Cortex of kidney (tissue), 1 donor: ENCODE measurements at places on chromosomes 3 and 15.

- no peak for DNase-seq
These were observed 34.3 kb downstream of the RNU5B-1 start for GRCh38 chr15:65338823-65339222.

- DNase-seq: no peak
These were observed 35.9 kb upstream of the TMEM115 start for GRCh38 chr3:50395070-50395860.

GRCh38 chr3:69749461-69749860, 10.2 kb downstream of the MITF start:
- DNase-seq: no peak

DNA sequence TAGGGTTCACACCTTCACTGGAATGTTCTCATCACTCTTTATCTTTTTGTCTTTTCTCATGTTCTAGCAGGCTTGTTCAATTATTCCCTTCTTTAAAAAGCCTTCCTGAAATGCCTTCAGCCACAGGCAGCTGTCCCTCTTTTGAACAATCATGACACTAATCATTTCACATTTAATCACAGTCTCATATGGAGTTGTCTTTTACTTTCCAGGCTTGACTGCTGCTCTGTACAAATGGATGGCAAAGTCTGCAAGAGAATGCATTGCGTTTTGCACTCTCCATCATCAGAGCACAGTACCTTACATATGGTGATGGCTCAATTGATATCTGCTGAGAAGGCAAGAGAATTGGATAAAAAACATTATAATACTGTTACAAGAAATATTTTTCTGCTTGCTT, 529.8 kb downstream of the DIPK2A start:
- DNase-seq: no peak

DNA sequence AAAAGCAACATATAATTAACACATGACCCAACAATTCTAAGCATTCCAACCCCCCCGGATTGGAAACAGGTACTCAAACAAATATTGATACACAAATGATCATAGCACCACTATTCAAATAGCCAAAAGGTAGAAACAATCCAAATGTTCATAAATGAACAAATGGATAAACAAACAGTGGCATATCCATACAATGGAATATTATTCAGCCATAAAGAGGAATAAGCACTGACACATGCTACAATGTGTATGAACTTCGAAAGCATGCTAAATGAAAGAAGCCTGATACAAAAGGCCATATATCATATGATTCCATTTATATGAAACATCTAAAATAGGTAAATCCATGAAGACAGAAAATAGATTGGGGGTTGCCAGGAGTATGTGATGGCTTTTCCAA, 62.8 kb downstream of the XRN1 start:
- DNase-seq: no peak

DNA sequence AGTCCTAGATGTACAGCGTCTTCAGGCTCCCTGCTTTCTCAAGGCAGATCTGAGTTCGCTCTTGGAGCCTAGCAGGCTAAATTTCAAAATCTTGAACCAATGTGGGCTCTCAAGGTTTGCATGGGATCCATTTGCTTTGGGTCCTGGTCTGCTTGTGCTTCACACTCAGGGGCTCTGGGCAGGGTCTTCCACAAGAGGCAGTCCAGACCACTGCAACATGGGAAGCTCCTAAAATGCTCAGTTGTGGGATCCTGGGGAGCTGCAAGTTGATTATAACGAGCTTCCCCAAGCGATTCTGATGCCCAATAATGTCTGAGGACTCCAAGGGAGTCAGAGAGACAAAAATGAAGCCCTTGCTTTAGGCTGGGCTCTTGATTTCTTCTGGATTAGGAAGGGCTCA, 6.7 kb downstream of the NUTM1 start:
- no peak for DNase-seq

DNA sequence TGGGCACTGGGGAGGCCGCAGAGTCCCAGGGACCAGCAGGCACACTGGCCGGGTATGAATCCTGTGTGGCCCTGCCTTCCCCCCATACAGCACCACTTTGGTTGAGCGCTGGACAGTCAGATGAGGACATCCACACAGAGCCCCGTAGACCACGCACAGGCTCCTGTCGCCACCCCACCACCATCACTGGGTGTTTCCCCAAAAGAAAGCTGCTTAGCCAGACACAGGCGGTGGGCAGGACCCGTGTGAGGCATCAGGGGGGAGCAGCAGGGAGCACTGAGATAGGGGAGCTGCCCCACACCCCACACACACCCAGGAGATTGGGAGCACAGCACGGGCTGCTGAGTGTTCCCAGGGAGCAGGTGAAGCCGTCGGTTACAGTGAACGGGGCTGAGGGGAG, 42.4 kb upstream of the SLC41A3 start:
- no peak for DNase-seq

DNA sequence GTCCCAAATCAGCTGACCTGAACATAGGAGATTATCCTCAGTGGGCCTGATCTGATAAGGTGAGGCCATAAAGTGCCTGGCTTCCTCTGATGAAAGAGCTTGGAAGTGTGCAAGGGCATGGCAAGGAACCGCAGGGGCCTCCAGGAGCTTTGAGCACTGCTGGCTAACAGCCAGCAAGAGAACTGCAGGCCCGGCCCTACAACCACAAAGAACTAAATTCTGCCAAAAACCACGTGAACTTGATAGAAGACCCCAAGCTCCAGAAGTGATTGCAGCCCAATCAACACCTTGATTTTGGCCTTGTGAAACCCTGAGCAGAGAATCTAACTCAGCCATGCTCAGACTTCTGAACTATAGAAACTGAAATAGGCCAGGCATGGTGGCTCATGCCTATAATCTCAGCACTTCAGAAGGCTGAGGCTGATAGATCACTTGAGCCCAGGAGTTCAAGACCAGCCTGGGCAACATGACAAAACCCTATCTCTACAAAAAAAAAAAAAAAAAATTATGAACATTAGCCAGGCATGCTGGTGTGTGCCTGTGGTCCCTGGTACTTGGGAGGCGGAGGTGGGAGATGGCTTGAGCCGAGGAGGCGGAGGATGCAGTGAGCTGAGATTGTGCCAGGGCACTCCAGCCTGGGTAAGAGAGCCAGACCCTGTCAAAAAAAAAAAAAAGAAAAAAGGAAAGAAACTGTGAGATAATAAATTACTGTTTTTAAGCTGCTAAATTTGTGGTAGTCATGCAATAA, 7.7 kb upstream of the DIS3L start:
- DNase-seq: no peak

- DNase-seq: no peak
These were observed 711 bp downstream of the XXYLT1 start for GRCh38 chr3:195270079-195270816.

- no peak for DNase-seq
These were observed 353.7 kb downstream of the RSL24D1 start for GRCh38 chr15:54843006-54843405.

GRCh38 chr3:194711286-194711685, 25.6 kb downstream of the FAM43A start:
- no peak for DNase-seq

- DNase-seq: no peak
These were observed 61.7 kb downstream of the GBE1 start for GRCh38 chr3:81699536-81700320.

- DNase-seq: no peak
These were observed 25.3 kb downstream of the FBLN2 start for GRCh38 chr3:13574083-13574797.

DNA sequence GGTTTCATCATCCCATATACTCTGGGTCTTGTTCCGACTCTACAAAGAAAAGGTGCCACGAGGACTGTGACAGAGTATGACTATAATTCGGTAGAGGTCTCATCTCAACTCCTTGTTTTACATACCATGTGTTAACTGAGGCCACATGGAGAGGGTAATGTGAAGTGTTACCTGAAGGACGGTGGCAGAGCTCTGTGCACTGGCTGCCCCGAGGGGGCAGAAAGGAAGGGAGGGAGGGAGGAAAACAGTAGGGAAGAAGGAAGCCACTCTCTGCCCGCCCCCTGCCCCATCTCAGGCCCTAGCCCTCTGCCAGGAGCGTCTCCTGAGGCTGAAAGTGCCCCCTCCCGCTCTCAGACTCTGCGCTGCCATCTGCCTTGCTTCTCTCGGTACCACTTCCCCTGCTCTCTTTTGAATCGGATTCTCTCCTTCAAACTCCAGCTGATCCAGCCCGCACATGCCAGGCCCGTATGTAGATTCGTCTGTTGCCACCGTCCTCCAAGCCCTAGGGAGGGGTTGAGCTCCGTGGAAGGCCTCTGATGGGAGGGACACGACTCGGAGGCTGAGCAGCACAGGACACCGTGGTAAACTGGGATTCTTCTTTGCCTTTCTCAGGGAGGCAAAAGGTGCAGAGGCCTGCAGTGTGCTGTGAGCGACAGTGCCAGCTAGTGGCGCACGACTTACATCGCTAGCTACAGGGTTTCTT, 70.5 kb upstream of the ATP10A start:
- no peak for DNase-seq

GRCh38 chr3:4464576-4464975, 2.5 kb downstream of the SUMF1 start:
- DNase-seq: no peak

DNA sequence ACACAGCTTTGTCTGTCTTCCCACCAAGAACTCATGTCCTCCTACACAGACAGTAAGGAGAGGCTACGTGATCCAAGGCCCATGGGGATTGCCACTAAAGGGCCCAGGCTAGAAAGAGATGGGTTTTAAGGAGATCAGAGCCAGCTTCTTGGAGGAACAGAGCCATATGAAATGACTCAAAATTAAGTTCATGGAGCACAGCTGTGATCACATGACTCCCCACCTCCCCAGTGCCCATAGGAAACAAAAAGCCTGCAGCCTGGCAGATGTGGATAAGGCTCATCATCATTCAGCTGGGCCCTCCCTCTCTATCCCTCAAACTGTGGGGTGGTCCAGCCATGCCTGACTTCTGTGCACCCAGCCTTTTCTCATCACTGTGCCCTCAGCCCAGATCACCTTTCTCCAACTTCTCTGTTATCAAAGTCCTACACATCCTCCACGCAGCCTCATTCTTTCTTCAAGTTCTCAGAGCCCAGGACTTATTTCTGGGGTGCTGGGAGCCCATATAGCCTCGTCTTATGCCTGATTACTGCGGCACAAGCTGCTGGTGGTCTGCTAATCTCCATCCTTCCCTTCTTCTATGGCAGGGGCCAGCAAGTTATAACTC, 137.6 kb downstream of the SMAD6 start:
- no peak for DNase-seq

- DNase-seq: no peak
These were observed at the start of gene STX19 for GRCh38 chr3:94028093-94028837. Gene STX19 (minus strand): TSS chr3:94028597. CDS start chr3:94015269, 13,328 bp downstream.

GRCh38 chr3:30282154-30282696, 324.2 kb upstream of the TGFBR2 start:
- DNase-seq: no peak

GRCh38 chr3:79178471-79179180, 589.2 kb downstream of the ROBO1 start:
- no peak for DNase-seq

GRCh38 chr3:34727700-34728099, 911.6 kb upstream of the ARPP21 start:
- DNase-seq: no peak

DNA sequence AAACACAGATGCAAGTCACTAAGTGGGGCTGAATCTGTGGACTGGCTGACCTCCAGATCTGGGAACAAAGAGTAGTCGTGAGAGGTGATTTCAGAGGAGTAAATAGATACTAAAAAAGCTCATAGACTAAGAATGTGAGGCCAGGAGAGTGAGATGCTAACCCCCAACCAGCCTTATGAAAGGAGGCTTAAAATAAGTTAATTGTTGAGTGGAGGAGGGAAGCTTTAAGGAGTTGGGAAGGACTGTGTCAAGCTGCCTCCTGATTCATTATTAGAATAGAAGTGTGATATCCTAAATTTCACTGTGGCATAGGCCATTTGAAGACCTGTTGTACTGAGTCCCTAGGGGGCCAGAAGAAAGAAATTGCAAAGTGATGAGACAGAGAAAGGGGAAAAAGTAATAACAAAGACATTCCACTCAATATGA, 107.6 kb downstream of the RBPMS2 start:
- DNase-seq: no peak

GRCh38 chr3:88882121-88882520, 225.3 kb upstream of the EPHA3 start:
- DNase-seq: no peak

DNA sequence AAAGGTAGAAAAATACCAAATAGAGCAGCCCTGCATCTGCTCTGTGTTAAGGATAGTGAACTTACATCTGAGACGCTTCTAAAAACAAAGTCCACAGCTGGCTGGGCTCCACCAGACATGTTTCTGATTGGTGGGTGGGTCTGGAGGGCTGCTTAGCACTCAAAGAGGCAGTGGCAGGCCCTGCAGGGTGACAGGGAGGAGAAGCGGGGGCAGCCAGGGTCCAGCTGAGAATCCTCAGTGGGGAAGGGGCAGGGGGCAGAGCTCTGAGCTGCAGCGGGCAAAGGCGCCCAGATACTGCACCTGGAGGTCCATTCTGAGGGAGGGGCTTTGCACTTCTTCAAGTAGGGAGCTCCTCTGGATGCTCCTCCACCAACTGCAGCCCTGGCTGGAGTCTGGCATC, 28.1 kb downstream of the PRR23E start:
- no peak for DNase-seq

- no peak for DNase-seq
These were observed 104.5 kb downstream of the IL20RB start for GRCh38 chr3:137062250-137062649.

- no peak for DNase-seq
These were observed 101.3 kb upstream of the HES1 start for GRCh38 chr3:194034346-194035336.

- no peak for DNase-seq
These were observed 110.0 kb downstream of the DGKG start for GRCh38 chr3:186251948-186252619.

GRCh38 chr3:188179006-188179966, 25.3 kb downstream of the LPP start:
- DNase-seq: no peak

- no peak for DNase-seq
These were observed 18.2 kb upstream of the ACOX2 start for GRCh38 chr3:58555203-58555602.

GRCh38 chr3:181712553-181713279, 991 bp downstream of the SOX2 start:
- DNase-seq: no peak

- no peak for DNase-seq
These were observed 40.0 kb downstream of the ASB7 start for GRCh38 chr15:100642213-100642949.

- no peak for DNase-seq
These were observed 77.1 kb upstream of the GSK3B start for GRCh38 chr3:120171134-120171873.

DNA sequence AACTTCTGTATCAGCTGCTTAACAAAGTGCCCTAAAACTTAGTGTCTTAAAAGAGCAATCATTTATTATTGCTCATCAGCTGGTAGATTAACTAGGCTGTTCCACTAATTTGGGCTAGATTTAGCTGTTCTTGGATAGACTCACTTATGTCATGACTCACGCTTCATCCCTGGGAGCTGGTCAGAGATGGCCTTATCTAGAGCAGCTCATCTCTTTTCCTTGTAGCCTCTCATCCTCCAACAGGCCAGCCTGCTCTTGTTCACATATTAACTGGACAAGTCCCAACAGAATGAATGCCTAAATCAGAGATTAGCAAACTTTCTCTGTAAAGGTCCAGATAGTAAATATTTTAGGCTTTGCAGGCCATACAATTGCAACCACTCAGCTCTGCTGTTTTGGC, 66.9 kb upstream of the PLAAT1 start:
- no peak for DNase-seq
